ENCODE measurements at places on chromosomes 6 and 20.

DNA sequence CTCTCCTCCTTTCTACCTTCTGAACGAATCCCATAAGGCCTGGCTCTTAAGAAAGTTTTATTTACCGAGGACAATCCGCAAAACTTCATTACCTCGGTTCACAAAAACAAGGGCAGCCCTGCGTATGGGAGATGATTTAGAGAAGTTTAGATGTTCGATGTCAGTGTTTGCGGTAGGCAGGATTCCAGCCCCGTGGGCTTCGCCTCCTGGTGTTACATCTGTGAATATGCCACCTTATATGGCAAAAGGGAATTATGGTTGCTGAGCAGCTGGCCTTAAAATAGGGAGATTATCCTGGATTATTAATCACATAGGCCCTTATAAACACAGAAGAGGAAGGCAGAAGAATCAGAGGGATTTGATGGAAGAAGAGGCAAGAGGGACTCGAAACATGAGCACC, 21.1 kb downstream of the BMP6 start:
- no peak for DNase-seq

- no peak for DNase-seq
Observed at GRCh38 chr6:72321788-72322187, 300.1 kb upstream of the KCNQ5 start.

- no peak for DNase-seq
Observed at GRCh38 chr20:56431471-56431870, 19.4 kb downstream of the CASS4 start.

DNA sequence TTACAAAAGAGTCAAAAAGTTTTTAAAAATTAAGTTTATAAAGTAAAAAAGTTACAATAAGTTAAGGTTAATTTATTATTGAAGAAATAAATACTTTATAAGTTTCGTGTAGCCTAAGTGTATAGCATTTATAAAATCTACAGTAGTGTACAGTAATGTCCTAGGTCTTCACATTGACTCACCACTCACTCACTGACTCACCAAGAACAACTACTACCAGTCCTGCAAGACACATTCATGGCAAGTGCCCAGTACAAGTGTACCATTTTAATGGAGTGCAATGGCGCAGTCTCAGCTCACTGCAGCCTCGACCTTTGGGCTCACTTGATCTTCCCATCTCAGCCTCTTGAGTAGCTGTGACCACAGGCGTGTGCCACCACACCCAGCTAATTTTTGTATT, 128.2 kb downstream of the GPX5 start:
- DNase-seq = no peak

- DNase-seq = no peak
Observed at GRCh38 chr6:71349395-71349794, 60.8 kb downstream of the OGFRL1 start.

DNA sequence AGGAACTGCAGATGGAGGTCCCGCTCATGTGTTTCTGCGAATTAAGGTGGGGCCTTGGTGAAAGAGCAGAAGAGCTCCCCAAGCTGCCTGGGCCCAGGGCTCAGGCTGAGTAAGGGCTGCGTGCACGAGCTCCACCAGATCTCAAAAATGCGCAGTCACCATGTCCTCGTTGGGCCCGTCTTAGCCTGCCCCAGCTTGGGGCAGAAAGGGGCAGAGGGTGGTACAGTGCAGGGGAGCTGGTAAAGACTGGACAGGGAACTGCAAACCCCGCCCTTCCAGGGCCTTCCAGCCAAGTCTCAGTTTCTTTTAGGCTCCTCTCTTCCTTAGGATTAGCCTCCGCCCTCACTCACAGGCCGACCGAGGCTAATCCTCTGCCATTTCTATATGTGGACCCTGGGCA, 101.6 kb downstream of the FOXF2 start:
- DNase-seq = no peak

DNA sequence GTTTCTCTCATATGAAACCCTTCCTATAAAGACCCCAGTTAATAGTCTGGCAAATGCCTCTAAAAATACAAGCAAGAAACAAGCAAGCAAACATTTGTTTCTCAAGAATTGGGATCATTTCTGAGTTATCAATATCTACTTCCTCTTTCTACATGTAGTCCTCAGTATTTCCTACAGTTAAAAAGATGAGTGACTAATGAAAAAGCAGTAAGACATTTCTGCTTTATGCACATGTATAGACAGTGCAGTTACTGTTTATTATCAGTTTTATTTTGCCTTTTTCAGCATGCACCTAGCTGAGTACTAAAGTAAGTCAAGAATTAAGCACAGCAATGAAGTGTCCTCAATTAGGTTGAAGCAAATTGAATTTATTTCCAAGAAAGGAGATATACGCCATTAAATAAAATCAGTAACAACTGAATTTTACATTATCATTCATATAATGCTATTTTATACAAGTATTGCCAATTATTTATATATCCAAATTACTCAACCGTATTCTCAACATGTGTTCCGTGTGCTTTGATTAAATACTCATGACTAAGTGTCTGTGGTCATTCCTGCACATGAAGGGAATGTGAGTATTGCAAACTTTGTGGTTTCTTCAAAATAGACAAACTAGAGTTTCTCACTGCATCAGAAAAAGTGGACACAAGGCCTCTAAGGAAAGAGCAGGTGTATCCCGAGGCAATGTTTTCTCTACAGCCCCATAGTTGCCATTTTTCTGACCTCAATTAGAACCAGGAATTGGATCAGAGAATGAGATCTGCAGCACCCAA, 159.3 kb upstream of the MARCKS start:
- no peak for DNase-seq

DNA sequence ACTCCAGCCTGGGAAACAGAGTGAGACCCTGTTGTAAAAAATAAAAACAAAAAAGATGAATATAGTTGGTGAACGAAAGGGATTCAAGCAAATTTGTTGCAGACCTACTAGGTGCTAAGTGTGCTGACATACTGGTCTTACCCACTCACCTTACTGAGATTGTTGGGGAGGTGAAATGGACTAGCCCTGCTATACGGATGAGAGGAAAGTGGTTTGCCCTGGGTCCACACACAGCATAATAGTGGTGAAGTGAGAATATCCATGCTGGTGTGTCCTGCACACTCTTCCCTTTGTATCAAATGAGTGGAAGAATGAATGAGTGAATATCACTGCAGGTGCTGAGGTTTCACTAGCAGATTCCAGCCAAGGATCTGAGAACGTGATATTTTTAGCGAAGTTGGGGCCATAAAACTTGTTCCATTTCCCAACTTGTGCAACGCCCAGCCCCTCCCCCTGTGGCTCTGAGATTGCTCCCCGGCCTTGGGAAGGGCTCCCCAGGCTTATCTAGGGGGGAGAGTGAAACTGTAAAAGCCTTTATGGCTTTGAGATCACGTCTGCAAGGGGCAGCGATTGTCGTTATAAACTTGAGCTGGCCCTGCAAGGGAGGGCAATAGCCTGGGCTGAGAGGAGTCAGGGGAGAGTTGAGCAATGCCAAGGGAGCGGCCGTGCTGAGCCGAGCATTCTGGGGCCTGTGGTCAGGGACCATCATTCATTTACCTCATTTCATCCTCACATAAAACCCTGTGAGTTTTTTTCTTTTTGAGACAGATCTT, 33.2 kb upstream of the TTPAL start:
- DNase-seq = no peak

DNA sequence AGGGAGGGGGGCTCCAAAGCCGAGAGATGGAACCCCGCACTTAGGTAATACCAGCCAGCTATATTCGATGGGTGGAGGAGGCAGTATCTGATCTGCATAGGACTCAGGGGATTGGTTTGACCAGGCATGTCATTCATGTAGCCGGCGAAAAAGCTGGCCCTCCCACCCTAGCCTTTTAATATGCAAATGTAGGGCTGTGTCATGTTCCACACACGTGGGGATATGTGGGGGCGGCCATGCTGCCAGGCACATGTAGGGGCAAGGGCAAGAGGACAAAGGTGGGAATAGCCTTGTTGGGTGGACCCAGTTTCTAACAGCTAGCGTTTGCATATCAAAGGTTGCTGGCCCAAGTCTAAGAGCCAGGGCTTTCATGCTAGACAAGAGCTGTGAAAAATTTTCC, 39.1 kb upstream of the DDR1 start:
- DNase-seq = no peak

- peak; percentile 19 for DNase-seq
Observed at GRCh38 chr20:53157443-53158408, 185.6 kb downstream of the TSHZ2 start.

DNA sequence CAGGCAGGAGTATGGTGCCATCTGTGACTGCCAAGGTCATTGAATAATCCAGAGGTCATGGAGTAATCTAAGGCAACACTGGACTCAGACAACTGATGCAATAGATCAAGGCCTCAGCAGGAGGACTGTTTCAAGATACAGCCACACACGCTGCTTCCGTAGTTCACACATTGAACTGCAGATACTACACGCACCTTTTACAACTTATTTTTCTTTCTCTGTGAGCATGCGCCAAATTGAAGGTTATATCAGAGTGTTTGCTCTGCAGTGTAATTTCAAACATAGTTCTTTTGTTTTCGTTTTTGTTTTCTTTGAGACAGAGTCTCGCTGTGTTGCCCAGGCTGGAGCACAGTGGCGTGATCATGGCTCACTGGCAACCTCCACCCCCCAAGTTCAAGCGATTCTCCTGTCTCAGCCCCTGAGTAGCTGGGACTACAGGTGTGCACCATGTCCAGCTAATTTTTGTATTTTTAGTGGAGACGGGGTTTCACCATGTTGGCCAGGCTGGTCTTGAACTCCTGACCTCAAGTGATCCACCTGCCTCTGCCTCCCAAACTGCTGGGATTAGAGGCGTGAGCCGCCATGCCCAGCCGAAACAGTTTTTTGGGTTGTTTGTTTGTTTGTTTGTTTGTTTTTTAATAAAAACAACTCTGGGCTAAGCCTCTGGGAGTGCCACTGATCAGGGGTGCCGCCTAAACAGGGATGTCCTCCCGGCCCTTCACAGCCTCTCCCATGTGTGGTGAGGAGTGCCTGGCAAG, 96.6 kb upstream of the NAA20 start:
- DNase-seq = no peak

GRCh38 chr6:36976007-36976264, 10.1 kb downstream of the MTCH1 start:
- DNase-seq = no peak

- DNase-seq = no peak
Observed at GRCh38 chr6:6333501-6333900, 13.0 kb upstream of the F13A1 start.

- no peak for DNase-seq
Observed at GRCh38 chr6:11413117-11413687, 124.3 kb upstream of the TMEM170B start.

- DNase-seq = no peak
Observed at GRCh38 chr20:23161968-23162696, 76.0 kb upstream of the CD93 start.

- no peak for DNase-seq
Observed at GRCh38 chr6:117481278-117481925, 1.1 kb upstream of the DCBLD1 start.

DNA sequence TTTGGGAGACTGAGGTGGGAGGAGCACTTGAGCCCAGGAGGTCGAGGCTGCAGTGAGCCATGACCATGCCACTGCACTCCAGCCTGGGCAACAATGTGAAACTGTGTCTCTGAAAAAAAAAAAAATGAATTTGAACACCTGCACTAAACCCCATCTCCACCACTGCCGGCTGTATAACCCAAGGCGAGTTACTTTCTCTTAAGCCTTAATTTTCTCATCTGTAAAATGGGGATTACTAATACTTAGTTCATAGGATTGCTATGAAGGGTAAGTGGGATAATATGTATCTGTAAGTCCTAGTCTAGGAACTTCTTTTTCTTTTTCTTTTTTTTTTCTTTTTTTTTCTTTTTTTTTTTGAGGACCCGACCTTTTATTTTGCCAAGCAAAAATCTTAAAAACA, 61.5 kb downstream of the SHLD1 start:
- no peak for DNase-seq

DNA sequence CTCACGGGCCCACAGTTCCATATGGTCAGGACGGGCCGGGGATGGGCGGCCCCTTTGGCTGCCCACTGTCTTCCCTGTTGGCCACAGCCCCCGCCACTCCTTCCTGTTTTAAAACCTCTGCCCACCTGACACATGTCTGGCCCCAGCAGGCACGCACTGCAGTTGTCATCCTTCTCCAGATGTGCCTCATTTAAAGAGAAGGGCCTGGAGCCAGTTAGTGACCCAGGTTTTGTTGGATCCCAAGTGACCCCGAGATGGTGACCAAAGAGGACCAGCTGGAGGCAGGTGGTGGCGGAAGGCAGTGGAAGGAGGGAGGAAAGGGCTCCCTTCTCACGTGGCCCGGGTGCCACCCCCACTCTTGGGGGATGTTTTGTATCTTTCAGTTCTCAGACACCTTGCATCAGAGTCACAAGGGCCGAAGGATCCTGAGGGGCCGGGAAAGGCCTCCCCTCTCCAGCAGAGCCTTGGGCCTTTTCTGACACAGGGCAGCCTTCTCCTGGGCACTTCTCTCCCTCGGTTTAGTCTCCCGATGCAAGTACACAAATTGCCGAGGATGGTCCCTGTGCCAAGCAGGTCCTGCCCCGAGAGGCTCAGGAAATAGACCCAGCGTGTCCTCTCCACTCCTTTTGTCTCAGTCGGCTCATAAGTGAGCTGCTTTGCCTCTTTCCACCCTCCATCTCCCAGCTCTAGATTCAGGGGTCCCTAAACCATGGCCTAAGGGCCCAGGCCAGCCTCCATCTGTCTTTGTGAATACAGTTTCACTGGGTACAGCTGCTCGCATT, 117.6 kb downstream of the SULF2 start:
- no peak for DNase-seq

GRCh38 chr6:14722001-14722562, 523.8 kb upstream of the JARID2 start:
- DNase-seq = no peak

DNA sequence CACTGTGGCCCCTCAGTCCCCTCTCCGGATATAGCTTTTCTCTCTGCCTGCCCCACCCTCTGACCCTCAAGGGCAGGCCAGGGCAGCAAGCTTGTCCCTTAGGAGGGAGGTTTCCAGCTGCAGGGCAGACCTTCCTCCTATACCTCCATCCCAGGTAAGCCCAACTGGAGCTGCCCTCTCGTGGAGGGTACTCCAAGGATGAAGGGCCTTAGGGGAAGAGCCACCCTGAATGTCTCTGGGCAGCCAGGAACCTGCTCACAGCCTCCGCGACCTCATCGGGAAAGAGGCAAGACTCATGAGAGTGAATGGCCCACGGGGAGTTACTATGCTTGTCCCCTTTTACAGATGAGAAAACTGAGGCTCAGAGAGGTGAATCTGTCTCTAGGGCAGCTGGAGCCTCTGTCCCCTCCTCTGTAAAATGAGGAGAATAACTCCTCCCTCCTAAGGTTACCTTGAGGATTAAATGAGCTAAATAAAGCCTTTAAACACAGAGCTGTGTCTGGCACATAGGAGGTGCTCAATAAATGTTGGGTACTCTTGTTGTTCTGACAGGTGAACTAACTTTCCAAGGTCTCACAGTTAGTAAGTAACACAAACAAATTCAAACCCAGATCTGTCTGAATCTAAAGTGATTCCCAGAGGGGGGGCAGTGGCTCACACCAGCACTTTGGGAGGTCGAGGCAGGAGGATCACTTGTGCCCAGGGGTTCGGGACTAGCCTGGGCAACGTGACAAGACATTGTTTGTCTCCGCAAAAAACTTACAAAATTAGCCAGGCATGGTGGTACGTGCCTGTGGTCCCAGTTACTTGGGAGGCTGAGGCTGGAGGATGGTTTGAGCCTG, 12.1 kb downstream of the SRXN1 start:
- no peak for DNase-seq

GRCh38 chr6:27517928-27518787, 45.3 kb upstream of the ZNF184 start:
- DNase-seq = no peak

- no peak for DNase-seq
Observed at GRCh38 chr6:132478266-132478665, 34.6 kb downstream of the STX7 start.

GRCh38 chr6:12418946-12419345, 128.8 kb downstream of the EDN1 start:
- no peak for DNase-seq

GRCh38 chr6:163708466-163708865, 293.9 kb downstream of the QKI start:
- DNase-seq = no peak
